ENCODE measurements at places on chromosomes 11 and 22.

- DNase-seq: no peak
Measured at GRCh38 chr11:75000975-75001354, 12.2 kb downstream of the NEU3 start.

DNA sequence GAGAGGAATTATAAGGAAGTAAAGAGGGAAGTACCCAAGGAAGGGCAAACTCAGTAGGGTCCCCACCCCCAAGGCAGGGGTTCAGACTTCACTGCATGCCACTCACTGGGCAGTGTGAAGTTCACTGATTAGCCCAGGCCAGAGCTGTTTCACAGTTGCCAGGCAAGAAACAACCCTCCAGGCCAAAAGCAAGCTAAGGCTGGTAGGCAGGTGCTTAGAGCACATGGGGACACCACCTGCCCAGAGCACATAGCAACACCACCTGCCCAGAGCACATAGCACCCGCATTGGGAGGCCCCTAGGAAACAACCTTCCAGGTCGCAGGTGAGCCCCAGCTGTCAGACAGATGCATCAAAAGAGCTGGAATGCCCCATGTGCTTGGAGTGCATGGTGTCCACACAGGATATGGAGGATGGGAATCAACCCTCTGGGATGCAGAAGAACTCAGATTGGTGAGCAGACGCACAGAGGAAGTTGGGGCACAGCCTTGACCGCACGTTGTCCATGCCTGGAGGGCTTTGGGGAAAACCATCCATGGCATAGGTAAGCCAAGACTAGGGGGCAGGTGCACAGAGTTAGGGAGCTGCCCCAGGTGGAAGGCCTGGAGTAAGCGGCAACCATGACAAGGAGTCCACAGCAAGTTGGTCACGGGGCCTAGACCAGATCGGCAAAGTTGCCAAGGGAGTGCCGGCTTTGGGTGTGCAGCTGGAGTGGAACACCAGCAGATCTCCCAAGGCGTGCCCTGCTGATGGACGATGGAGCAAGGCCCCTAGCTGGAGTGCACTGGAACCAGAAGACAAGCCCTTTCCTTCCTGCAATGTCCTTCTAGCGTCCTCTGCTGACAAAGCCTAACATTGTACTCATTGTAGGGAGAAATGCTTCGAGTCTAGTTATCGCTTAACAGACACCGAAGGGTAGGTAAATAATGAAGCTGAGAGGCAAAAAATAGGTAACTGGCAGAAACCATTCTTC is 7.8 kb upstream of the TMEM216 start:
- DNase-seq: no peak

- DNase-seq: no peak
Measured at GRCh38 chr11:11420899-11421285, 67.8 kb upstream of the CSNK2A3 start.

DNA sequence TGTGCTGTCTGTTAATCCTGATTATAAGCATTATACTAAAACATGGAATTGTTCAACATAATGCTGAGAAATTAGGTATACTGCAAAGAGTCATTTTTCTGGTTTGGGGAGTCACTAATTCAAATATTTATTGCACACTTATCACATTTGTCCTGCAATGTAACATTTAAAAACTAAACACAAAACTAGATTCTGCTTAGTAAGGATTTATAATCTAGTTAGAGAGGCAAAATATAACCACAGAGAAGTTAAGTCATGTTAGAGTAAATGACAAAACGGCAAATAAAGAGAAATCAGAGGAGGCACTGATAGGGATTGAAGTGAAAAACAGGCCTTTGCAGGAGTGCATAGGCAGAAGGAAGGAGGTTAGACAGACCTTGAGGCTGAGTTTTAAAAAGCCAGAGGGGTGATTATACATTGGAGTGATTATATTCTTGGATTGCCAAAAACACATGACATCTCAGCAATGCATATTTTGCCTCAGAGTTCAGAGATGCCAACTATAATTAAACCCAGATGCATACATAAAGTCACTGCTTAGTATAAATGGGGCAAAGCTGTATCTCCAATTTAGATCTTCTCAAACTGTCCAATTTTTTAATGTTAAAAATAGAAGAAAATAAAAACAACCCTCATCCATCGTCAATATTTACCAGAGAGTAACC is 49.7 kb downstream of the CCDC34 start:
- no peak for DNase-seq

GRCh38 chr22:46287873-46288751 is 8.6 kb upstream of the GTSE1 start:
- DNase-seq: no peak

DNA sequence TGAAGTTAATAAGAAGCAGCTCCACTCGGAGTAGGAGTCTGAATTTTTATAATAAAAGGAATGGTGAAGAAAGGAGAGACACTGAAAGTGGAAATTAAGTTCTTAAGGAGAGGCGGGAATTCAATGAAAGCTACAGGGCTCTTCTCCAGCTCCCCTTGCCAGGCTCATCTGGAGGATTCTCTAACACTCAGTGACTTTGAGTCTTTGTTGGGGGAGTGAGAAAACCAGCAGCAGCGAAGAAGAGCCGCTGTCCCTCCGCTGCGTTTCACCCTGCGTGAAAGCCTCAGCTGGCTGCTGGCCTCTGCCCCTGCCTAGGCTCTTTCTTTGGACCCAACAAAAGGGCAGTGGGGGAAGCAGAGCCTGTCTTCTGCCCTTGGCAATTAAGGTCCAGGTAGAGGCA is 113.0 kb downstream of the NTM start:
- no peak for DNase-seq

DNA sequence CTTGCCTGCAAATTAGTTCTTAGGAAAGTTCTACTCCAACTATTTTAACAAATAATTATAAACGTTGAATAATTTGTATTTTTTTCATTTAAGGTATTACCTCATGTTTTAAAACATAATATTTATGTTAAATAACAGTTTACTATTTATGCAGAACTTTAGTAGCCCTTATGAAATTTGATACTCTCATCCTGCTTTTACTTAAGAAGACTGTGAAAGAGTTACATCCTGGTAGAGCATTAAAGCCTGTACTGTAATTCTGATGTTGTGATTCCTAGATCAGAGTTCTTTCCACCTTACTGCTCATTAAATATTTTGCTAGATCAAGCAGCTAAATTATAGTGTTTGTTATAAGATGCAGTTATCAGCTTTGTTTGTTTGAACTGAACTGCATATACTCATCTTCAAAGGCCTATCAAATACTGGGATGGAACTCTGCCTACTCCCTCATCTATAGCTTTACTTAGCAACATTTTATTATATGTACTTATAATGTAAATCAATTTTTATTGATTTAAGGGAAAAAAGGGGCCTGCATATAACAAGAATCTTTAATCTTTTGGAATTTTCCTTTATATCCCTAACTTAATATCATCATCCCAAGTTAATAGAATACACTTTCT is 304.2 kb downstream of the DYNC2H1 start:
- peak; percentile 26 for DNase-seq

DNA sequence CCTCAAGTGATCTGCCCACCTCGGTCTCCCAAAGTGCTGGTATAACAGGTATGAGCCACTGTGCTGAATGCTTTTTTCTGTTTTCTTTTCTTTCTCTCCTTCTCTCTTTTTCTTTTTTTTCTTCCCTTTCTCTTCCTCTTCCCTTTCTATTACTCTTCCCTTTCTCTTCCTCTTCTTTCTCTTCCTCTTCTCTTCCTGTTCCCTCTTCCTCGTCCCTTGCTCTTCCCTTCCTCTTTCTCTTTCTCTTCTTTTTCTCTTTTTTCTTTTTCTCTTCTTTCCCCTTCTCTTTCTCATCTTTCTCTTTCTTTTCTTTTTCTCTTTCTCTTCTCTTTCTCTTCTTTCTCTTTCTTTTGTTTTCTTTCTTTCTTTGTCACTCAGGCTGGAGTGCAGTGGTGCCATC is 1.2 kb downstream of the OOSP1 start:
- DNase-seq: no peak

GRCh38 chr22:30523646-30524489 is 18.4 kb upstream of the SEC14L4 start:
- no peak for DNase-seq

DNA sequence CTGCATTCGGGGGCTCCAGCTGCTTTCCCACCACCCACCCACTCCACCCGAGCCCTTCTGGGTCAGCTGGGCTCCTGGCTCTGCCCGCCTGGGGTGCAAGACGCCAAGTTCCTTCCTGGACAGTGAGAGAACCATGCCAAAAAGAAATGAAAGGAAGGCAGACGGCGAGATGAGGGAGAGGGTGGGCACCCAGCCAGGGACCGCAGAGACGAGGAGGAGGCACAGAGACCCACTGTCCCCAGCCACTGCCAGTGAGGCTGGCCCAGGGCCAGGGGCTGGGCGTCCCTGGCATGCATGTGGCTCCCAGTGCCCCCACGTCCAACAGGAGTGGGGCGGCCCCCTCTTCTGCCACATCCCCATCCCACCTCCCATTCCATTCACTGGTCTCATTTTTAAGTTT is 10.8 kb upstream of the CD81 start:
- no peak for DNase-seq

- no peak for DNase-seq
Measured at GRCh38 chr22:19045094-19045493, 77.1 kb downstream of the DGCR2 start.

DNA sequence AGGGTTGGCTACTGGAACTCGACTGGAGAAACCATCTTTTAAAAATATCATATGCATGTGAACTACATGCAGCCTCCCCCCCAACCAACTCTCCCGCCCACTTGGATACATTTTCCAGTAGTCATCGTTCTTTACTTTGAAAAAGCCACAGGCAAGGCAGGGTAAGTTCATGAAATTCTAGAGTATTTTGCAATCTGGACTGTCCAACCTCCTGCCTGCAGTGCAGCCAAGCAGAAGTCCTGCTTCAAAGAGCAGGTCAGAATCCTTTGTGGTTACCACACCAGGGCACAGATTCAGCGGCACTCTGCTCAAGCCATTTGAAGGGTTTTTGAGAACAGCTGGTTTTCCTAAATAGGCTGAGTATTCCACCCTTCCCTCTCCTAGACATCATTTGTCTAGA is 12.1 kb downstream of the ELF5 start:
- peak; percentile 96 for DNase-seq

GRCh38 chr11:128694618-128695481 is 978 bp downstream of the FLI1 start:
- DNase-seq: peak; percentile 35

DNA sequence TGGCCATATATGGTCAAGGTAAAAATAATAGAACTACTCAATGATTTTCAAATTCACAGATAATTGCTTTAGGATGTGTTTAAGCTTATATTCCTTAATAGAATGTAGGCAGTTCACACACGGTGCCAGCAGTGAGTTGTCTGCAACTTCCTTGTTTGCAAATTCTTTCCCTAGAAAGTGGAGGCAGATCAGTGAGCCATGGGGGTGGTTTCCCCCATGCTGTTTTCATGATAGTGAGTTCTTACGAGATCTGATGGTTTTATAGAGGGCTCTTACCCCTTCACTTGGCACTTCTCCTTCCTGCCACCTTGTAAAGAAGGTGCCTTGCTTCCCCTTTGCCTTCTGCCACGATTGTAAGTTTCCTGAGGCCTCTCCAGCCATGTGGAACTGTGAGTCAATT is 111.8 kb upstream of the LMO1 start:
- no peak for DNase-seq

- DNase-seq: no peak
Measured at GRCh38 chr11:36093548-36093947, 149.7 kb downstream of the LDLRAD3 start.

GRCh38 chr11:127598476-127598875 is 597.9 kb upstream of the KIRREL3 start:
- DNase-seq: no peak

DNA sequence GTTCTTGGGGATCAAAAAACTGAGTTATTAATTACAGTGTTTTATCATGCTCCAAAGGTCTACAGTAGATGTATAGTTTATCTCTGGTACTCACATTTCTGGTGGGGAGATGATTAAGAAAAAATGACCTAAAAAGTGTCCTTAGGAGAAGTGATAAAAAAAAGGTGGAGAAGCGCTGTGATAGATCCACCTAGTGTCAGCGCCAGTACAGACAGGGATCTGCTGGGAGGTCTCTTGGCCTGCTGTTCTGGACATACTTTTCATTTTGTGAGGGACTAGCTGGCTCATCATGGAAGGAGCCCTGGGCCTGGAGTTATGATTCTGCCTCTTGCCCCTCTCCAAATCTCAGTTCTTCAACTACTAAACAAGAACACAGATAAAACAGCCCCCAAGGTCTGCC is 2.9 kb downstream of the ELF5 start:
- DNase-seq: no peak

GRCh38 chr11:133830931-133831907 is 14.1 kb downstream of the SPATA19 start:
- no peak for DNase-seq

GRCh38 chr11:20363149-20363499 is 390 bp upstream of the HTATIP2 start:
- DNase-seq: no peak

DNA sequence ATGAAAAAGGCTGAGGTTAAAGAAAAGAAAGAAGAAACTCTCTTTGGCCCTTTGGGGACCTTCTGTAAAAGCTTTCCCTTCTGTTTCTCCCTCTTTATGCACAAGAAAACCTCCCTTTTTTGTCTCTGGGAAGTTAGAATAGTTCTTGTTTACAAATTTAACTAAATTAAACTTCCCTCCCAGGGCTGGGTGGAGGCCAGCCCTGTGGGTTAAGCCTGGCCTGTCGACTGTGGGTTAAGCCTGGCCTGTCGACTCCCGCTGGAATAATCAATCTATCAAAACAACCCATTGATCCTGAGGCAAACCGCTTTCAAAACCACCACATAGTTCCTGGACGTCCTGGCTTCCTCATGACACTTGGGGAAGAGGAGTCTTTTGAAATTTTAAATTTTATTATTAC is 1.2 kb upstream of the DRG1 start:
- no peak for DNase-seq

DNA sequence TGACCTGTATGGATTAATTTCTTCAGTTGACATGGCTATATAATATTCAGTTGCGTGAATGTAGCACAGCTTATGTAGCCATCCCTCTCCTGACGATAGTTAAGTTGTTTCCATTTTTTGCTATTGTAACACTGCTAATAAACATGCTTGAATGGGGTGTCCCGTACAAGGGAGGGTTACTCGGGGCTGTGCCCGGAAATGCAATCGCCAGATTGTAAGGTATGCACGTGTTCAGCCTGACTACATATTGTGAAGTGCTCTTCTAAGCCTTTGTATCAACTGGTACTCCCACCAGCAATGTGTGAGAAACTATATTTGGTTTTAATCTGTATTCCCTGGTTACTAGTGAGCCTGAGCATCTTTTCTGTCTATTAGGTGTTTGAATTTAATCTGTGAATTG is 16.1 kb downstream of the ST3GAL4 start:
- no peak for DNase-seq

- no peak for DNase-seq
Measured at GRCh38 chr11:85752890-85753581, 57.9 kb downstream of the SYTL2 start.

DNA sequence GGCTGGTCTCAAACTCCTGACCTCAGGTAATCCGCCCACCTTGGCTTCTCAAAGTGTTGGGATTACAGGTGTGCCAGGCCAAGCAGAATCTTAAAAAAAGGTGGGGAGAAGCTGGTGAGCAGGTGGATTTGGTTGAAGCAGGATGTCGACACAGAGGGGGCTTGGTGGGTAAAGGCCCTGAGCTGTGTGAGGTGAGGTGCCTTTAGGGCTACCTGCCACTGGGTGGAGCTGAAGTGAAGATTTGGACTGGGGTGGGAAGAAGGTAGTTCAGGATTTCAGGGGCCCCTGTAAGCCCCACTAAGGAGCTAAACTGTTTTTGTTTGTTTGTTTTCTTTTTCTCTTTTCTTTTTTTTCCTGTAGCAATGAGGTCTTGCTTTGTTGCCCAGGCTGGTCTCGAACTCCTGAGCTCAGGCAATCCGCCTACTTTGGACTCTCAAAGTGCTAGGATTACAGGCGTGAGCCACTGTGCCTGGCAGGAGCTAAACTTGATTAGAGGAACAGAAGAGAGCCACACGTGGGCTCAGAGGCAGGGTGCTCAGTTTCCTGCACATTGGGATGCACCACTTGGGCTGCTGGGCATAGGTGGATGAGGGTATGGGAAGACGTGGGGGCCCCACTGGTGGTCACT is 6.0 kb downstream of the P2RX6 start:
- no peak for DNase-seq
